Motor neuron (in vitro differentiated cells): ENCODE measurements at places on chromosomes 2 and 18.

DNA sequence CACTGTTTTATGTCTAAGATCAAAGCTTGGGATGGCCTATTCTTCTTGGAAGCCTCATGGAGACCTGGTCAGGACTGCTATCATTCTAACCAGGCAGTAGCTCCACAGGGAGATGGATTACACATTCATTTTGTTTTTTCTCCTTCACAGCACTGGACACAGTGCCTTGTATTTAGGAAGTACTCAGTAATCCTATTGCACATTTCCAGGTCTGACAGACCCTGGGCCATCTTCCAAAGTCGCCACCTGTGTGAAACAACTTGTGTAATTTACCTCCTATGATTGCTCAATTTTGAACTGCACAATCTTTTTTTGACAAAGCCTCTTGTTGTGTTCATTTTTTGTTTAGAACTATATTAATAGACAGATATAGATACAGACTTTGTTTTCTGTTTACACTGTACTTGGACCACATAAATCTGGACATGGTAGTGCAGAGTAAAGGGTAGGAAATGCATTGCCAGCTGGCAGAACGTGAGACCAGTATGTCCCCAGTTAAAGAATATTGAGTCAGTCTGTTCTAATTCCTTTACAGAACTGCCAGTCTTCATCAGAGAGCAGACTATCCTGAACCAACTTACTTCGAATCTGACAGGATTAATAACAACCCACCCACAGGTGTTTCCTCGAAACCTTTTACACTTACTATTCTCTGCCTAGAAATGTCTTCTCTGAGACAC lies 277.8 kb upstream of the CYRIA start:
- ATAC-seq, result no peak

DNA sequence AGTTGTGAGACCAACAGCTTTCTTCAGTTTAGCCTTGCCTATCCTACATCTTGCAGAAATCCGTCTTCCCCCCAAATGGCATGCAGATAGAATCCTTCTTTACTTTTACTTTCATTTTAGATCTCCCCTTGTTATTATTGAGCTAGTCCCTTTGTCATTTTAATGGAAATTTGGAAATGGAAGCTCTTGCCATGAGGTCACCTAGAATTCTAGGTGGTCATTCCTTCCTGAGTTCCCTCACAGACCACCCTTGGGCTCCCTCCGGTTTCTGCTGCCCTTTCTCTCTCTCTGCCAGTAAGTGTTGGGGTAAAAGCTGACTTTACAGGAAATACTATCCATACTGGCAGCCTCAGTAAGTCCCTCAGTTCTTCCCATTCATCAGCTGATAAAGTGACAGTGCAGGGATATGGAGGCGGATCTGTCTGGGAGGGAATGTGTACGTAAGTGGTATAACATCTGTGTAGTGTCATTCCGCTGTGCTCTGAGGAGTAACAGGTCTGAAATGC lies 30.2 kb downstream of the ARHGAP25 start:
- ATAC-seq, result no peak

GRCh38 chr2:201798252-201798913 lies 8.0 kb upstream of the CDK15 start:
- no peak for ATAC-seq

GRCh38 chr2:161992531-161992930 lies 81.5 kb downstream of the DPP4 start:
- ATAC-seq, result no peak

- ATAC-seq, result no peak
Observed at GRCh38 chr2:159904959-159905305, 106.9 kb upstream of the CD302 start.

- ATAC-seq, result no peak
Observed at GRCh38 chr2:67824186-67824585, 238.6 kb downstream of the C1D start.

- no peak for ATAC-seq
Observed at GRCh38 chr2:233152541-233152940, 92.4 kb downstream of the INPP5D start.

GRCh38 chr2:199278099-199278498 lies 179.6 kb downstream of the SATB2 start:
- ATAC-seq, result no peak

GRCh38 chr2:48249631-48250473 lies 280.1 kb upstream of the STON1 start:
- ATAC-seq, result no peak

DNA sequence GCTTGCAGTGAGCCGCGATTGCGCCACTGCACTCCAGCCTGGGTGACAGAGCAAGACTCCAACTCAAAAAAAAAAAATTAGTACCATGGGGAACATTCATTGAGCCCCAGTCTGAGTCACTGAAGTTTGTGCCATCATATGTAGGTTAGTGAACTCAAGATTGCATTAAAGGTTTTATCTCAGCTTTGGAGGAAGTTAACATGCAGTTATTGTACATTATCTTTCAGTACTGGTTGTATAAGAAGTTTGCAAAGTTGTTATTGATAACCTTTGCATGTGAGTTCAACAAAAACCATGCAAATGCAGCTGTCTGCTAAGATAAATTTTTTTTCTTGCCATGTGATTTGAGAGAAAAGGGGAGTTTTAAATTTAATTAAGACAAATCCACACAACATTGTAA lies 95.7 kb downstream of the MEIS1 start:
- ATAC-seq, result no peak

GRCh38 chr18:79681484-79682387 lies 2.1 kb downstream of the CTDP1 start:
- no peak for ATAC-seq

GRCh38 chr2:218427741-218428140 lies 8.8 kb downstream of the VIL1 start:
- no peak for ATAC-seq

- peak; percentile 73 for ATAC-seq
Observed at GRCh38 chr2:71545572-71546274, 92.4 kb downstream of the DYSF start.

DNA sequence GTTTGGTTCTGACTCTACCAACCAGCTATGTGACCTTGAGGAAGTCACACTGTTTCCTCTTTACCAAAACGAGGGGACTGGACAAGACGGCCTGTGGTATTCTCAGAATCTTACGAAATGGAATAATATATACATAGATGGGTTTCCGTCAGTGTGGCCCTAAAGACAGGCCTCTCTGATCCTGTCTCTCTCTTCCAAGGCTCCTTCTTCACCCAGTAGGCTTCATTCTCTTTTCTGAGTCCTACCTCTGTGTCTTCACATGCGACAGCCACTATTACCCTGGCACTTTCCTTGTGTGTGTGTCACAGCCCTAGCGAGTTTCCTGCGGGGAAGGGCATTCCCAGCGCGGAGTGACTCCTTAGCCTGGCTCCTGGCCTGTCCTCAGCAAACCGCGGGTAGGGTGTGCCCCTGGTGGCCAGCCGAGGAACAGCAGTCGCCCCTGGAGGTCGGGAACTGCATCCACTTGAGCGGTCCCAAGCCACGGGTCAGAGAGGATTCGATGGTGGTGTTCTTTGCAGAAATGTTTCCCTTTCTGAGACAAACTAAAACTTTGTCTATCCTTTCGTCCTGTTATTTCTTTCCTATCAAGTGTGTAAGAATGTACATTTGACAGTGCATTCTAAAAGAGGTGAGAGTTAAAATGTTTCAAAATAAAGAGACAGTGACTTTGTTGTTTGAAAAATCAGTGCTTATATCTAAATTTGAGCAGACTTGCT lies 63.3 kb downstream of the RAB31 start:
- ATAC-seq, result peak; percentile 96

DNA sequence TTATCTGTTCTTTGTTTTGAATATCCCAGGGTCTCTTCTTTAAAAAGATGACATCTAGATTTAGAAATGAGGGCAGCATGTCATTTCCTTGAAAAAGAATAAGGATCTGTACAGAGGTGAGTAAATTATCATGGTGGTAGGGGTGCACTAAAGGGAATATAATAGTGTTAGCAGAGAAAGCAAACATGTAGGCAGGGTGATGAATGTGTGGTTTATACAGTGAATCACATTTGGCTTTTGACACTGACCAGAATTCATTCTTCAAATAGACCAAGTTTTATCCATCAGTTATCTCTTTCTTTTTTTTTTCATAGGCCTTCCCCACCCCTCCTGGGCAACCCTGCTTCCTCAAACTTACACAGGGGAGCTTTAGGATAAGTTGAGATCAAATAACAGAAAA lies 184.5 kb upstream of the LRP1B start:
- peak; percentile 73 for ATAC-seq

DNA sequence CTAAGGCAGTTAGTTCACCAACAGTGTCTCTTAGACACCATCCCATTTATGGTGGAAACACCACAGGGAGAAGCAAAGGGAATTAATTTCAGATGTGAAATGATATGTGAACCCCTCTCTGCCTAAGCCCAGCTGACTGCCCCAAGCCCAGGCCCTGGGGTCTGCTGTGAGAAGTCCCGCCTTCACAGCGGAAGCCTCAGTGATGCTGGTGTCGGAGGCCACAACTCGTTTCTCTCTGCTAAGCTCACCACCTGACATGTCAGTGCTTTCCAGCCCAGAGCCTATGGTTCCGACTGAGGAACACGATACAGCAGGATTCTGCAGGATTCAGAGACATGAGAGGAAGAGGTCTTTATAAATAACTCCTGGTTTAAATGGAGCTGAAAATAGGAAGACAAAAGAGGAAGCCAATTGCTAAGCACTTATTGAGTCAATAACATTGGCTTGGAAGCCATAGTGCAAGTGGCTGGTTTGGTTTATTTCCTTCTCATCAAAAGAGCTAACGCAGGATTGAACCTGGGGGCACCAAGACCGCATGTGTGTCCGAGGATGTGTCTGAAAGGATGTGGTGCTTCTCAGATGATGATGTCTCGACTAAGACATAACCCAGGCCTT lies 21.9 kb upstream of the LOXHD1 start:
- ATAC-seq, result no peak

DNA sequence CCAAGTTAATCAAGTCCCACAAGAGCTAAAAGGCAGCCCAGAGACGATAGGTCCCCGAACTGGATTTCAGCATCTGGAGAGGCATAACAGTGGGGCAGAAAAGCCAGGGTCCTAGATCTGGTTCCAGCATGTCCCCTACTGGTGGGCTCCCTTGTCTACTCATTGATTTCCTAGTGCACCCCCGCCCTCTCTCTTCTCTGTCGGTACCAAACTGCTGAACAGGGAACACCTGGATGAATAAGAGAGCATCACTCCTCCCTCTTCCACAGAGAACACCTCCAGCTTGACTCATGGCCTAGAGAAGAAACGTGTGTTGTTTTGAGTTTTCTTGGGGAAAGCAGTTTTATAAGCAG lies 101.3 kb downstream of the FOXI3 start:
- no peak for ATAC-seq

- ATAC-seq, result no peak
Observed at GRCh38 chr2:62741127-62741526, 35.6 kb downstream of the EHBP1 start.

- no peak for ATAC-seq
Observed at GRCh38 chr2:70523672-70523995, 30.0 kb downstream of the TGFA start.

- no peak for ATAC-seq
Observed at GRCh38 chr2:196670342-196670741, 30.8 kb downstream of the CCDC150 start.

DNA sequence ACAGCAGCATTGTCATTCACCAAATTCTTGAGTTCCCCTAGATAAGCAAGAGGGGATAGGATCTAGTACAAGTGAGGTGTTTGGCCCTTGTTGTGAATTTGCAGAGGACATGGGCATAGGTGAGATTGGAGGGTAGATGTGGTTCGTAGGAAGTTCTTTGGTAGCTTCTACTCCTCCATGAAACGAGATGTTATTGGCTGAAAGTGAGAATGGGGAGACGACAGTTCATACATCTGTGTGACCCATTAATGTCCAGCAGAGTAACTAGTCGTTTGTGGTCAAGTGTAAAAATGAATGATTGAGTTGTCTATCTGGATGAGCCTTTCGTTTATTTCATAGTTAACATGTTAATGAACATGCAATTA lies 90.4 kb downstream of the UBE2E3 start:
- no peak for ATAC-seq

- ATAC-seq, result no peak
Observed at GRCh38 chr18:74155276-74155675, 7.0 kb downstream of the TIMM21 start.

GRCh38 chr2:209673811-209674210 lies 97.8 kb upstream of the UNC80 start:
- ATAC-seq, result no peak

DNA sequence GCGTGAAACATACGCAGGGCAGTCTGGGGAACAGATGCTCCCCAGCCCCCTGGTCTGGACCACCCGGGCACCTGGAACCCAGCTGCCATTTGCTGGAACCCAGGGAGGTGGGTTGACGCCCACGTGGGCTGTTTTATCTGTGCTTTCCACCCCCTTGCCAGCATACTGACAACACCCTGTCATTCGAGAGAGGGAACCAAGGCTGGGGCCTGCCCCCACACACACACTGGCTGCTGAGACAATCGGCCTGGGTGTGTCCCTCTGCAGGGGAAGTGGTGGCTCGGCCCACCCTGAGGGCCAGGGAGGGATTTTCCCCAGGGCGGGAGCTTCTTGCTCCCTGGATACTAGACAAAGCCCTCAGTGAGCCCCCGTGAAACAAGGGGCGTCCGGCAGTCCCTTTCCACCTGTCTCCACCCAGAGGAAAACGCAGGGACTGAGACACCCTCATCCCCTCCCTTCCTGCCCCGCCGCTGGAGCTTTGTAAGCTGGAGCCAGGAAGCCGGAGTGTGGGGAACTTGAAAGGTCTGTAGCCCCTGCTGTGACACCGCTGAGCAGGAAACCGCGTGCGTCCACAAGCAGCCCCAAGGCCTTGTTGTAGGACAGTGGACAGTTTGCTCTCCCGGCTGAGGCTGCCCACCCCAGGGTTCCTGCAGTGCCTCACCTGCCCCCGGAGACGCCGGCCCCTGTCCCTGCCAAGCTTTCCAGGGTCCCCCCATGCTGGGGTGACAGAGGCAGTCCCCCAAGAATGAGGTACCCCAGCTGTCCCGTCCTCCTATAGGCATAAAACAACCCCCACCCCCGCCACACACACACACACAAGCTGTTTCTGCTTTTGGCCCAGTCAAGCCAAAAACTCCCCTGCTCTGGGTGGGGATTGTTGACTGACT lies 14.1 kb upstream of the KLF11 start:
- ATAC-seq, result peak; percentile 92

- peak; percentile 1 for ATAC-seq
Observed at GRCh38 chr2:42169874-42170521, 845 bp downstream of the EML4 start.

- ATAC-seq, result no peak
Observed at GRCh38 chr2:19916385-19916950, 14.7 kb upstream of the TTC32 start.

DNA sequence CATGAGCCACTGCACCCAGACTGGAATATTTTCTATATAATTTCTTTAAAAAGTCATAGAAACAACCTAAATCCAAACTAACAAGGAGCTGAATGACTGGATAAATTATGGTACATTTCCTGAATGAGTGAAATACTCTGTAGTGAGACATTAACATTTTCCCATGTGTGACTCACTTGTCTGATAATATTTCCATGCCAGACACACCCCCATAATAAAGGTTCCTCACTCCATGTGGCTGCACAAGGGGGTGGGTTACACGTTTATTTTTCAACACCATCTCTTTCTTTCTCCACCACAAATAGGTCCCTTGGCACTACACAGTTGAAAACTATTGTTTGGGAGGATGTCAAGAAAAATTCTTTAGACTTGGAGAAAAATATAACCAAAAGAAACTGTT lies 266.3 kb upstream of the LYPD1 start:
- no peak for ATAC-seq

GRCh38 chr2:165227571-165227970 lies 11.6 kb upstream of the SCN2A start:
- ATAC-seq, result no peak
